Peyer's patch (tissue), 4 donors: ENCODE measurements at places on chromosomes 7 and 10.
A peak's percentile ranks its signal among the peaks of the same experiment; 100 is the strongest.

DNA sequence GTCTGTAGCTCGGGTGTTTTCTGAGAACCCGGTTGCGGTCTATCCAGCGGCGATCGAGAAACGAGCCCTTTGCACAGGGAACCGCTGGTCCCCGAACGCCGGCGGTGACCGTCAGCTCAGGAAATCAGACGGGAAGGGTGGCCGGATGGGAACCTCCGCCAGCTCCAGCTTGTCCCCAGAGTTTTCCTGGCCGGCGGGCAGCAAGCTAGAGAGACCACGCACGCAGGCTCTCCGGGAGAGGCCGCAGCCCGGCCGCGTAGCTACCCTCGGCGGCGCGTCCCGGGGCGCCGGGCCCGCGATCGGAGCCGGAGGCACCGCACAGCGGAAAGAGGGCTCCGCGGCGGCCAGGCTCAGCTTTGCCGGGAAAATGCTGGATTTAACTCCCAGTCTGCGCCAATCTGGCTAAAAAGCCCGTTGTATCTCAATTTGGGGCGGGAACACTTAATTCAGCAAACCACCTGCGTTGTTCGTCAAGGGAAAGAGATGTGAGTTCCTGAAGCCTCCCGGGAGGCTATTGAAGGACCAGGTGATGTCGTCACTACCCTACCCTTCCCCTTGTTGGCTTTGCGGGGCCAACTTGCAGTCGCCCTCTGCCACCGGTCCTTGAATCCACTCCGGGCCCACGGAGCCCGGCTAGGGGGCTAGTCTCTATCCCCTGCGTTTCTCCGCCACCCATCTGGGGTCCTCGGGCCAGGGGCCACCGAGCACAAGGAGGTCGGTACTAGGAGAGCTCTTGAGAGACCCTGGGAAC is 859 bp upstream of the CH25H start:
- DNase-seq = peak; percentile 60

GRCh38 chr7:50614721-50615518 is 49.7 kb upstream of the DDC start:
- no peak for DNase-seq

- DNase-seq = no peak
Observed at GRCh38 chr10:94287336-94287735, 75.4 kb downstream of the NOC3L start.

GRCh38 chr10:71472912-71473311 is 76.2 kb downstream of the CDH23 start:
- DNase-seq = no peak

- DNase-seq = no peak
Observed at GRCh38 chr10:62637249-62638061, 167.1 kb upstream of the ADO start.

DNA sequence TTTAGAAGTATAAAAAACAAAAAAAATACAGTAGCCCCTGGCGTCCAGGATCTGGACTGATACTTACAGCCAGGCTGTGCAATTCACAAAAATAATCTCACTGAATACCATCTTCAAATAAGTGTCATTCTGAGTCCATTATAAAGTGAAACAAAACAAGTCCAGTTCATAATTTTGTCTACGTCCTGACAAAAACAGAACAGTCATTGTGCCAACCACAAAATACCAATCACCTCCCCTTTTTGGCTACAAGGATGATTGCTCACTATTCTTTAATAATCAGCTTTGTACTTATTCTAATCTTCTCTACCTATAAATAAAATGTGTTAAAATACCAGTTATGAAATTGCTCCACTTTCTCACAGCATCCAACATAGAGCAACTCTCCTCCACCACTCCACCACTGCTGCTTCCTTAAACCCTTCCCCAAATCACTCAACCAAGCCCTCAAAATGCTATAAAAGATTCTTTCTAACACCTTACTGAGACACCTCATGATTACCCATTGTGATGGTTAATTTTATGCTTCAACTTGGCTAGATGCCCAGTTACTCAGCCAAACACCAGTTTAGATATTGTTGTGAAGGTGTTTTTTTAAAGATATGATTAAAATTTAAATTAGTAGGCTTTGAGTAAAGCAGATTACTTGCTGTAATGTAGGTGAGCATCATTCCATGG is 479.8 kb upstream of the SEMA3A start:
- DNase-seq = no peak

DNA sequence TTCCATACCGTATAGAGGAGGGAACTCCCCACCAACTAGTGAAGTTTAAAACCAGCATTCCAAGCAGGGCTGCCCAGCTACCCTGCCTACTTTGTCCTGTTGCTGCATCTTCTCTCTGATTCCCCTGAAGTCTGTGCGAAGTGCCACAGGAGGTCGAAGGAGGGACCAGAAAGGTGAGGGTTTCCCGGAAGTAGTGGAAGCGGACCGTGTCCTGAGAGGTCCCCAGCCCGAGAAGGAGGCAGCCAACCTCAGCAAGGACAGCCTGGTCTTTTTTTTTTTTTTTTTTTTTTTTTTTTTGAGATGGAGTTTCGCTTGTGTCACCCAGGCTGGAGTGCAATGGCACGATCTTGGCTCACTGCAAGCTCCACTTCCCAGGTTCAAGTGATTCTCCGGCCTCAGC is 671.9 kb upstream of the GALNT17 start:
- DNase-seq = no peak

DNA sequence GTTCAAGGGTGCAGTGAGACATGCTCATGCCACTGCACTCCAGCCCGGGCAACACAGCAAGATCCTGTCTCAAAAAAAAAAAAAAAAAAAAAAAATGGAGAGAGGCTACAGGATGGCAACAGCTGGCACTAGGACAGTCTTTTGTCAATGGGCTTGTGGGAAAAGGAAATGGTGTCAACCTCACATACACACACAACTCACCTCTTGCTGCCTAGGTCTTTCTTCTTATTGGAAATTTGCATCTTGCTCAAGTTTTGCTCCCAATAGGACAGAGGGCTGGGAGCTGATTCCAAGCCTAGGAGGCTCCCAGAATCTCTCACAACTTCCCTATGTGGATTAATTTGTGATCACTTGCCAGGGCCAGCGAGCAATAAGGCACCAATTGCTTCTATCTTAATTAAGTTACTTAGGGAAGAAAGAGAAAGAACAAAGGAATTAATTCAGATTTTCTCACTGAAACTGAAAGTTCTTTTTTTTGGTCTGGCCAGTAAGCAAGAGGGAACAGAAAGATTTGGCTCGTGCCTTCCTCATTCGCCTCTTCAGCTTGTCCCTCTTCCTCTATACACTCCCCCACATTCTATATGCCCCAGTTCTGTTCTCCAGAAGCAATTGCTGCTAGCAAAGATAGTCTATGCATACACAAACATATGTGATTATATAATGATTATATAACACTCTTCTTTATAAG is 33.8 kb downstream of the MAP3K8 start:
- DNase-seq = no peak

GRCh38 chr10:62047228-62047892 is 145.9 kb downstream of the ARID5B start:
- DNase-seq = no peak

- DNase-seq = no peak
Observed at GRCh38 chr7:131921016-131921415, 364.6 kb upstream of the PODXL start.

GRCh38 chr10:60313589-60313952 is 76.1 kb downstream of the ANK3 start:
- DNase-seq = no peak

DNA sequence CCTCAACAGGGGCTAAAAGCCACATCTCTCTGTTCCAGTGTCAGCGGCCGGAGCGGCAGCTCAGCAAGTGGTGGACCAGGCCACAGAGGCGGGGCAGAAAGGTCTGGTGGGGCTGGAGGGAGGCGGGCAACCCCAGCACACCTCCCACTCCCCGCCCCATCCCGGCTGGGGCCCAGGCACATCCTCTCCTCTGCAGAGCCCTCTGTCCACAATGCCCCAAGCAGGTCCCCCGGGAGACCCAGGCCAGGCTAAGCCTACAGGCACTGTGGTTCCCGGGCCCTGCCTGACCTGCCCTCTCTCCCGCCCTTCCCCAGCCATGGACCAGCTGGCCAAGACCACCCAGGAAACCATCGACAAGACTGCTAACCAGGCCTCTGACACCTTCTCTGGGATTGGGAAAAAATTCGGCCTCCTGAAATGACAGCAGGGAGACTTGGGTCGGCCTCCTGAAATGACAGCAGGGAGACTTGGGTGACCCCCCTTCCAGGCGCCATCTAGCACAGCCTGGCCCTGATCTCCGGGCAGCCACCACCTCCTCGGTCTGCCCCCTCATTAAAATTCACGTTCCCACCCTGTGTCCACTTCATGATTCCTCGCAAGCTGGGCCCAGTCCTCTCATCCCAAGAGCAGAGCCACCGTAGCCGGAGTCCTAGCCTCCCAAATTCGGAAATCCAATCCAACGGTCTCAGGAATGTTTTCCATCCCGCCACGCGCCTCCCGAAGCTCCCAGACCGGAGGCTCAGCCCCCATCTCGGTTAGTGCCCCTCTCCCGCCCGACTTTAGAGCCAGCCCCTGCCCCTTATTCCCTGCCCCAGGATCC is 2.1 kb downstream of the ADIRF start:
- DNase-seq = peak; percentile 69

DNA sequence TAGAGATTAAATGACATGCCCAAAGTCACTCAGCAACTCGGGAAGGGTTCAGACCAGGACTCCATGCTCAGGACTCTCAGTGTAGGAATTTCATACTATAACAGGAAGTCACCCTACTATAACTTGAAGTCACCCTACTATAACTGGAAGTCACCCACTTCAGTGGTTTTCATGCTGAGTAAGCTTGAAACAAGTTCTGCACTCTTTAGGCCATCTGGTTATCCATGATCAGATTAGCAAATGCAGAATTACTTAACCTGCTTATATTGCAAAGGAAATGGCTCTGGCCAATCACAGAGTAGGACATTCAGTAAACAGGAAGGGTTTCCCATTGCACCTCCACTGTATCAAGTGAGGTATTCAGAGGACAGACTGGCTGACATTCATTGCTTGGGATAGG is 1240.4 kb downstream of the GATA3 start:
- no peak for DNase-seq

- DNase-seq = no peak
Observed at GRCh38 chr7:70434376-70434775, 697.6 kb upstream of the GALNT17 start.

- peak; percentile 8 for DNase-seq
Observed at GRCh38 chr10:42952931-42953683, 123.8 kb upstream of the RET start.

GRCh38 chr7:87456247-87456646 is 19.2 kb downstream of the ABCB4 start:
- DNase-seq = no peak

DNA sequence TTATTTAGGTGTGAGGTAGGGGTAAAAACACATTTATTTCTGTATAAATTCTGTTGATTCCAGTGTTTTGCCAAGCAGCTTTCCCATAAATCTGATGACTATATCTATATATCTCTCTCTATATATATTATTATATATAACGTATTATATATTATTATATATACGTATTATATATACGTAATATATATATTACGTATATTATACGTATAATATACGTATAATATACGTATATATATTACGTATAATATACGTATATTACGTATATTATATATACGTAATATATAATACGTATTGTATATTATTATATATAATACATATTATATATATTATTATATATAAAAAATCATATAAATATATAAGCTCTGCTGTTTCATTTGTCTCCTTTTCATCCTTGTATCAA is 163.5 kb downstream of the GPR158 start:
- DNase-seq = no peak

GRCh38 chr7:149050941-149051340 is 22.6 kb upstream of the PDIA4 start:
- DNase-seq = no peak

DNA sequence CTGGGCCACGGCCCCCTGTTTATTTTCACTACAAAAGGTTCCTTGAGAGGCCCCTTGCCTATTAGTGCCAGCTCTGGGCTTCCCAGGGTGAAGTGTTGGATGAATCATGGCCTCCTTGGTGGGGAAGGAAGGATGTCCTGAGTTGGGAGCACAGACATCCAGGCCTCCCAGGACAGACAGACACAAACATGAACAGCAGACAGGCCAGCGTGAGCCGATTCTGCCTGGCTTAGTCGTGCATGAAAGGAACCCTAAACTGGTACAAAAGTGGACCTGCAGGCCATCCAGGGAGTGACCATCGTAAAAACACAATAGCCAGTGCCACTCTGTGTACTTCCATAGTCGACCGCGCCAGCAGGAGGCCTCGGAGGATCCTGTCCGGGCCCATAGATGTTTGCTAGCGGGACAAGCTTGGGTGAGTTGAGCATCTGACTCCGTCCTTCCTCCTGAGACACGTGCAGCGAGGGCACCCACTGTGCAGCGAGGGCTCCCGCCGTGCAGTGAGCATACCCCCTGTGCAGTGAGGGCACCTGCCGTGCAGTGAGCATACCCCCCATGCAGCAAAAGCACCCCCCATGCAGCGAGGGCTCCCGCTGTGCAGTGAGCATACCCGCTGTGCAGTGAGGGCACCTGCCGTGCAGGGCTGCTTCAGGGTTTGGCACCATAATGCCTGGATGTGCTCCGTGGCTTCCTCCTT is 51.3 kb upstream of the PRKAR1B start:
- DNase-seq = no peak
